Glutamatergic neuron (in vitro differentiated cells): ENCODE measurements at places on chromosomes 13 and 19. TPM values are rescaled to one million over a fixed set of nuclear protein-coding genes. Genes with fewer than 3 reads are reported as not detected.

The ZSCAN4 gene
- total RNA-seq = 0.69 TPM

The ANKRD24 gene
- 6.1 TPM for total RNA-seq

The CRX gene
- not detected for total RNA-seq

The TTC9B gene
- total RNA-seq = 19.5 TPM

The UQCR11 gene
- total RNA-seq = 204 TPM

The ITGBL1 gene
- total RNA-seq = not detected

The AZU1 gene
- total RNA-seq = 2.2 TPM

The MRI1 gene
- 21.9 TPM for total RNA-seq

The PRTN3 gene
- not detected for total RNA-seq

- H3K36me3 ChIP-seq = no peaks in the 10 kb centered on the region
- no peaks in the 10 kb centered on the region for H3K4me1 ChIP-seq
- no peak overlapping the region for H3K4me3 ChIP-seq
Observed at GRCh38 chr13:90806016-90806615, 541.4 kb upstream of the MIR17HG start.

DNA sequence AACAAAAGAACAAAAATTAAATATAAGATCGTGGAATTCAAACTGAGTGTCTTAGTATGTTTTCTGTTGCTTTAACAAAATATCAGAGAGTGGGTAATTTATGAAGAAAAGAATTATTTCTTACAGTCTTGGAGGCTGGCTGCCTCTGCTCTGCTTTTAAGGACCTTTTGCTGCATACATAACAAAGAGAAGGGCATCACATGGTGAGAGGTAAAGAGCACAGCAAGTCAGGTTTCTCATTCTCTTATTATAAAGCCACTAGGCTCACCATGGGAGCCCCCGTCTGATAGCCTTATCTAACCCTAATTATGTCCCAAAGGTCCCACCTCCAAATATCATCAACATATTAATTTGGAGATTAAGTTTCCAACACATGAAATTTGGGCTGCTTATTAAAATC, 231.3 kb downstream of the SLITRK6 start:
- H3K27ac ChIP-seq = no peak overlapping the region
- no peak for DNase-seq
- H3K4me3 ChIP-seq = no peak overlapping the region
- no peaks in the 10 kb centered on the region for H3K4me1 ChIP-seq

- no peak overlapping the region for H3K4me3 ChIP-seq
- peak; percentile 25 for DNase-seq
- peaks cover 8% of the 10 kb centered on the region for H3K36me3 ChIP-seq
- H3K27me3 ChIP-seq = peaks cover 5% of the 10 kb centered on the region
- H3K4me1 ChIP-seq = no peaks in the 10 kb centered on the region
Observed at GRCh38 chr19:14318873-14319272, 62.4 kb upstream of the ADGRE5 start.

DNA sequence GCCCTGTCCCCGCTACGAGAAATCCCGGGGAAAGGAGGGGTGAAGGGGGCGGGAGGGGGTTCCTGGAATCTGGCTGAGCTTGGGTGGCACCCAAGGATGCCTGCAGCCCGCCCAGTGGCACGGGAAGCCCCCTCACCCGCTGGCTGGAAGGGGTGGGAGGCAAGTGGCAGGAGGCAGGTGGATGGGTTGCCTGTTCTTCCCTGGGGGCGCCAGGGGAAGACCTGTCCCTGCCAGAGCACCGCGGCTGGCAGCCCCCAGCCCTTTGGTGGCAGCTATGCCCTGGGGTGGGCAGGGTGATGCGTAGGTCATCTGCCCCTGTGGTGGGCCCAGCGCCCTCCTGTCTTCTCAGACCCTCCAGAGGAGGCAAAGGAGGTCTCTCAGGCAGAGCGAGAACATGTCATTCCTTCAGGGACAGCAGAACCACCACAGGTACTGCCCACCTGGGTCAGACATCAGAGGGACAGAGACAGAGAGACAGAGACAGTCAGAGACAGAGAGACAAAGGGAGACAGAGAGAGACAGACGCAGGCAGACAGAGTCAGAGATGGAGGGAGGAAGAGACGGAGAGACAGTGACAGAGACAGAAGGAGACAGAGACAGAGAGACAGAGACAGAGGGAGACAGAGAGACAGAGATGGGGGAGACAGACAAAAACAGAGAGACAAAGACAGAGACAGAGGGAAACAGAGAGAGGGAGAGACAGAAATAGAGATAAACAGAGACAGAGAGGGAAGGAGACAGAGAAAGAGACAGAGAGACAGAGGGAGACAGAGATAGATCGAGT, 36.7 kb downstream of the EFNA2 start:
- peaks cover 8% of the 10 kb centered on the region for H3K27me3 ChIP-seq
- peaks cover 16% of the 10 kb centered on the region for H3K4me1 ChIP-seq
- H3K4me3 ChIP-seq = peak overlapping the region; percentile 78
- H3K27ac ChIP-seq = peak overlapping the region; percentile 45
- no peak for DNase-seq

DNA sequence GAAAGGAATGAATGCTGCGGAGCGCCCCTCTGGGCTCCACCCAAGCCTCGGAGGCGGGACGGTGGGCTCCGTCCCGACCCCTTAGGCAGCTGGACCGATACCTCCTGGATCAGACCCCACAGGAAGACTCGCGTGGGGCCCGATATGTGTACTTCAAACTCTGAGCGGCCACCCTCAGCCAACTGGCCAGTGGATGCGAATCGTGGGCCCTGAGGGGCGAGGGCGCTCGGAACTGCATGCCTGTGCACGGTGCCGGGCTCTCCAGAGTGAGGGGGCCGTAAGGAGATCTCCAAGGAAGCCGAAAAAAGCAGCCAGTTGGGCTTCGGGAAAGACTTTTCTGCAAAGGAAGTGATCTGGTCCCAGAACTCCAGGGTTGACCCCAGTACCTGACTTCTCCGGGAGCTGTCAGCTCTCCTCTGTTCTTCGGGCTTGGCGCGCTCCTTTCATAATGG, 8.6 kb downstream of the PDX1 start:
- H3K27ac ChIP-seq = no peak overlapping the region
- no peak for DNase-seq
- peaks cover 39% of the 10 kb centered on the region for H3K27me3 ChIP-seq
- peaks cover 2% of the 10 kb centered on the region for H3K4me1 ChIP-seq

- H3K4me3 ChIP-seq = peak overlapping the region; percentile 30
- H3K4me1 ChIP-seq = no peaks in the 10 kb centered on the region
- peaks cover 4% of the 10 kb centered on the region for H3K36me3 ChIP-seq
- peaks cover 6% of the 10 kb centered on the region for H3K27me3 ChIP-seq
- H3K27ac ChIP-seq = no peak overlapping the region
Observed at GRCh38 chr19:2578901-2579677, 103.2 kb downstream of the GADD45B start.

DNA sequence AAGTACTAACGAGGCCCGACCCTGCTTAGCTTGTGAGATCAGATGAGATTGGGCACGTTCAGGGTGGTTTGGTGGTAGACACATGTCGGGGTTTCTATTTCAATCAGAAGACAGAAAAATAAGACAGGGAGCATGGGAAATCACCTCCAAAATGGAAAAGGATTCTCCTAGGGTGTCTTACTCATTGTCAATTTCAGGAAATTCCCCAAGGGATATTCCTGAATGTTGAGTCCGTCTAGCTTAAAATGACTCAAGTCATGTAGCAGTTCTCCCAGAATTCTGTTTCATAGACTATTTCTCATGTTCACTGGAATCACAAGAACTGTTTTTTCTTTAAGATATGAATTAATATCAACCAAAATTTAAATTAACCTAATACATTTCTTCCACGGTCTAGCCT, 380.1 kb downstream of the EFNB2 start:
- DNase-seq = no peak
- H3K4me1 ChIP-seq = peaks cover 6% of the 10 kb centered on the region
- no peak overlapping the region for H3K27ac ChIP-seq

GRCh38 chr13:98390086-98390715, 186.7 kb downstream of the STK24 start:
- H3K4me1 ChIP-seq = peaks cover 1% of the 10 kb centered on the region
- H3K27me3 ChIP-seq = peaks cover 4% of the 10 kb centered on the region
- DNase-seq = no peak
- no peak overlapping the region for H3K27ac ChIP-seq
- H3K4me3 ChIP-seq = no peak overlapping the region
- no peaks in the 10 kb centered on the region for H3K36me3 ChIP-seq

GRCh38 chr13:98050041-98050466, 92.8 kb upstream of the FARP1 start:
- H3K36me3 ChIP-seq = no peaks in the 10 kb centered on the region
- H3K27ac ChIP-seq = no peak overlapping the region
- no peak overlapping the region for H3K4me3 ChIP-seq
- DNase-seq = no peak
- peaks cover 4% of the 10 kb centered on the region for H3K4me1 ChIP-seq
- H3K27me3 ChIP-seq = no peaks in the 10 kb centered on the region

DNA sequence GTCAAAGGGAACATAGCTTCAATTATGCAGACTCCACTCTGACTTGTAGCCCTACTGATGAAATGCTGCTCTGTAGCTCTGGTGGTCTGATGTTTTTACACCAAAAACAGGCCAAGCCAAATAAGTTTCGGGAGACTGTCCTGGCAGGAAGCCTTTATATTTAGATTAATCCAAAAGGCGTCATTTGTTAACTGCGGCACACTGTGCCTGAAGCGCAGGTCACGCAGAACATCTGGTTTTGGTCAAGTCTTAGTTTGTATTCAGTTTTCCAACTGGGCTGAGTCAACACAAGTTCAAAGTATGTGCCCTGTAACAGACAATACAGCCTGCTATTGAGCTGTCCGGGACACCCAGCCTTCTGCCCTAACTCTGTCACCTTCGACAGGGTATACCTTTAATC, 154.6 kb upstream of the IPO5 start:
- no peak overlapping the region for H3K4me3 ChIP-seq
- no peak overlapping the region for H3K27ac ChIP-seq
- no peaks in the 10 kb centered on the region for H3K4me1 ChIP-seq
- no peaks in the 10 kb centered on the region for H3K27me3 ChIP-seq

DNA sequence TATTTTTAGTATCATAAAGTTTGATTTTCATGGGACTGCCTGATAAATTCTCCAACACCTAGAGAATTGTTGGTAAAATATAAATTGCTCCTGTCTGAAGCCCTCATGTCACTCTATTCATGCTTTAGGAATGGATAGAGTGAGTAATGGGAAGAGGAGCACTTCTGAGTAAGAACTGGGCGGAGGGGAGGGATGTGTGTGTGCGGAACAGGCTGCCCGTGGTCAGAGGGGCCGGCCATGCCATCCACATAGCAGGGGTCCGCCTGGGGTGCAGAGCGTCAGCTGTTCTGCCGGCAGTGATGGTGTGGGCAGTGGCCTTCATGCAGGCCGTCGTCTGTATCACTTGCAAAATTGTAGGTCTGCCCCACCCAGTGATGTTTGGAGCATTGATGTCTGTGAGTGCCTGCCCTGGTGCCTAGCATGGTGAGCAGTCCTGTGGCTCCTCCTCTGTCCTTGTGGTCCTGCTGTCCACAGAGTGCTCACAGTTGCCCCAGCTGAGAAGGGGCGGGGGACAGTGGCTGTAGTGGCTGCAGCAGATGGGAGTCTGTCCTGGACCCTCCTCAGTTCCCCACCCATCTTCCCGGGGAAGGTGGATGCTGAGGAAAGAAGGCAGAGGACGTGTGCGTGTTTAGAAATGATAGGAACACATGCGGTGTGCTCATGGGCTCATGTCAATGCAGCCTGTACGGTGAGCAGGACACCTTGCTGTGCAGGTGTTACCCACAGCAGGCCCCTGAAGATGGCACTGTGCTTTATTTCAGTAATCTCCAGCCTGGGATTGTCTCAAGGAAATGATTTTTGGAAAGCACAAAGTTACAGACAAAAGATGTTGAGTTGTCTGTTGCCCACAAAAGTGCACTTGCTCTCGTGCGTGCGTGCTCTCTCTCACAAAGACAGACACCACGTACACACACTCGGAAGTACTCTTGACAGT, 49.4 kb upstream of the TEX29 start:
- no peaks in the 10 kb centered on the region for H3K36me3 ChIP-seq
- DNase-seq = no peak
- peaks cover 20% of the 10 kb centered on the region for H3K4me1 ChIP-seq

DNA sequence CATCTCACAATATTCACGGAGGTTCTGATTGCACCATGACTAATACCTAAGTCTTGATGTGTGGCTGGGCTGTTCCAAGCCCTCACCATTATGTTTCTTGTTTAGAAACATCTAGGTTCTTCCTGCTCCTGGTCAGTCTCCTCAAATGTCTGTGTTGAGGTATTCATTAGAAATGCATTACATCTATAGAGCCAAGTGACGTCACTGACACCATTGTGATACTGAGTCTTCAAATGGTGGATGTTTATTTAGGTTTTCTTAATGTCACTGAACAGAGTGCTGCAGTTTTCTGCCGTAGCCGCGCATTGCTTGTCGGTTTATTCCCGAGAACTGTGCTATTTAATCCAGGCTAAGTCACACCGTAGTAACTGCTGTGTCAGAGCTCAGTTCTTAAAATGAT, 142.4 kb upstream of the SPACA7 start:
- peaks cover 5% of the 10 kb centered on the region for H3K27me3 ChIP-seq
- peaks cover 7% of the 10 kb centered on the region for H3K36me3 ChIP-seq
- no peaks in the 10 kb centered on the region for H3K4me1 ChIP-seq
- H3K4me3 ChIP-seq = no peak overlapping the region
- no peak for DNase-seq

DNA sequence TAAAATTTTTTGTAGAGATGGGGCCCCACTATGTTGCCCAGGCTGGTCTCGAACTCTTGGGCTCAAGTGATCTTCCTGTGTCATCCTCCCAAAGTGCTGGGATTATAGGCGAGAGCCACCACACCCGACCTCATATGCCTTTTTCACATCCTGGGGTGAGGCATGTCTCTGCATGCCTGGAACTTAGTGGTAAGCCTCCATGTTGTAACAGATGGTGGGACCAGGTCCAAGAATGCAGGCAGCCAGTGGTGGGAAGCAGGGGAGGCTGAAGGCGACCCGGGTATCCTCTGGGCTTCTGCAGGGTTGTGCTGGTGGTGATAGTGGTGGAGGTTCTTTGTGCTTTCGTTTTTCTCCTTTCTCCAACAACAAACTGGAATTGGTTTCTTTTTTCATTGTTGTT, 30.1 kb upstream of the CCDC124 start:
- no peaks in the 10 kb centered on the region for H3K4me1 ChIP-seq
- no peak for DNase-seq
- no peaks in the 10 kb centered on the region for H3K27me3 ChIP-seq
- H3K27ac ChIP-seq = no peak overlapping the region

- peaks cover 2% of the 10 kb centered on the region for H3K27me3 ChIP-seq
- H3K36me3 ChIP-seq = no peaks in the 10 kb centered on the region
- no peak for DNase-seq
- no peak overlapping the region for H3K4me3 ChIP-seq
- H3K4me1 ChIP-seq = no peaks in the 10 kb centered on the region
Observed at GRCh38 chr13:72960114-72960513, 98.7 kb upstream of the KLF5 start.

- DNase-seq = no peak
- H3K27ac ChIP-seq = no peak overlapping the region
- no peak overlapping the region for H3K4me3 ChIP-seq
Observed at GRCh38 chr13:73364736-73365135, 305.9 kb downstream of the KLF5 start.

DNA sequence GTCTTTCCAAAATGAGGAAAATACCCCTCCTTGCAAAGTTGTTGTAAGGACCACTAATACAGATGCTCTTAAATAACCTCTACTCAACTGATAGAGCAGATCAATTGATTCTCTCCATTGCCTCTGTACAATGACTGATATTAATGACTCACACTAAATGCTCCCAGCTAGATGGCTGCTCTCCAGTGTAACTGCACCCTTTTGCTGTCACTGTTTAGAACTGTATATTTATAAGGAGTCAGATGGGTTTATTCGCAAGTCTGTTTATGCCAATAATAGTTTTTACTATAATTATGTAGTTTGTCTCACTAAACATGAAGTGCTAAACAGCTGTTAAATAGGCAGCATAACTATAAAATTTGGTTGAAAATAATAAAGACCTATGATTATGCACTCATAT, 21.0 kb upstream of the N4BP2L1 start:
- H3K27me3 ChIP-seq = no peaks in the 10 kb centered on the region
- DNase-seq = no peak
- H3K4me3 ChIP-seq = no peak overlapping the region
- peaks cover 12% of the 10 kb centered on the region for H3K4me1 ChIP-seq
